ENCODE measurements at places on chromosomes 16 and 17. TPM values are rescaled to one million over a fixed set of nuclear protein-coding genes. Genes with fewer than 3 reads are reported as not detected.

DNA sequence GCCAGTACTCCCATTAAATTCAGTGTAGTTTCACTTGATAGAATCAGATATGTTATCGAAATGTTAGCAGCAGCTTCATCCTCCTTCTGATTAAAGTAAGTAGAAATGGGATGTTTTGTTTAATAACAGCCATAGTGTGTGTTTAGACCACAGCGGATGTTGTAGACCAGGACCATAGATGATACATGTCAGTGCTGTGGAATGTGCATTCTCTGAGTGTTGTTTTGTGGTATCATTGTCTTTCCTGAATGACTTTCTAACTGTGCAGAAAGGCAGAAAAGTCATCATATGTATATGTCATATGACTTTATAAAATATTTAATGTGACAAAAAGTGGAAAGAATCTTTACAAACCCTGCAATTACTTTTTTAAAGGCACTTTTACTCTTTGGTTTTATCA, 55.6 kb downstream of the CYLD start:
- DNase-seq: no peak

GAS7 gene
- 0.11 TPM for polyA plus RNA-seq

DNA sequence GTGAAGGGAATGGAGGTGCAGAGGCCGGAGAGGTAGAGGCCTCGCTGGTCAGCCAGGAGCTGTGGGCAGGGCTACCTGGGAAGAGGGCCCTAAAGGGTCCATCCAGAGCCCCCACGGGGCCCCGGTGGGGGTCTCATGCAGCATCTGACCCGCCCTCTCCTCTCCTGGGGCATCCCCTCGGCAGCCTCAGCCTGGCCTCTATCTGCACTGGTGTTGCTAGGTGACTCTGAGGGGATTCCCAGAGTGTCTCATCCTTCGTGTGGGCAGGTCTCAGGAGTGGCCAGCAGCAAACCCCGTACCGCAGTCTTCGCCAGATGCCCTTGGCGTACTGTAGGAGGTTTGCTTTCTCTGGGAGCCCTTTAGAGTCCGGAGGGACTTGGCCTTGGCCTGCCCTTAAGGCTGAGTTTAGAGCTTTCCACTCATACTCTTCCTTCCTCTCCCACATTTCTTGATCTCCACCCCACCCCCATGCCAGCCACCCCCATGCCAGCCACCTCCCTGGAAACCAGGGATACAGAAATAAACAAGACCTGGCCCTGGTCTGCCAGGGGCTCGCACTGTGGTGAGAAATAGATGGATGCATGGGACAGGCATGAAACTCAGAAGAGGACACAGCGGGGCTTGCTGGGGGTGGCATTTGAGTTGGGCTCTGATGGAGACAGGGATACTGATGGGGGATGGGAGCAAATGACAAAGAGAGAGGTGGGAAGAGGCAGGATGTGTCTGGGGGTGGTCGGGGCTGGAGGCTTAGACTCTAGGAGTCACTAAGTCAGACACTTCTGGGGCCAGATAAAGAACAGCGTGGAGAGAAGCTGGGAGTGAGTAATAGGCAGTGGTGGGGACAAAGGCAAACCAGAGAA, 9.9 kb downstream of the SLC5A10 start:
- DNase-seq: no peak

GRCh38 chr16:72429671-72430081, 257.7 kb upstream of the PMFBP1 start:
- no peak for DNase-seq

DNA sequence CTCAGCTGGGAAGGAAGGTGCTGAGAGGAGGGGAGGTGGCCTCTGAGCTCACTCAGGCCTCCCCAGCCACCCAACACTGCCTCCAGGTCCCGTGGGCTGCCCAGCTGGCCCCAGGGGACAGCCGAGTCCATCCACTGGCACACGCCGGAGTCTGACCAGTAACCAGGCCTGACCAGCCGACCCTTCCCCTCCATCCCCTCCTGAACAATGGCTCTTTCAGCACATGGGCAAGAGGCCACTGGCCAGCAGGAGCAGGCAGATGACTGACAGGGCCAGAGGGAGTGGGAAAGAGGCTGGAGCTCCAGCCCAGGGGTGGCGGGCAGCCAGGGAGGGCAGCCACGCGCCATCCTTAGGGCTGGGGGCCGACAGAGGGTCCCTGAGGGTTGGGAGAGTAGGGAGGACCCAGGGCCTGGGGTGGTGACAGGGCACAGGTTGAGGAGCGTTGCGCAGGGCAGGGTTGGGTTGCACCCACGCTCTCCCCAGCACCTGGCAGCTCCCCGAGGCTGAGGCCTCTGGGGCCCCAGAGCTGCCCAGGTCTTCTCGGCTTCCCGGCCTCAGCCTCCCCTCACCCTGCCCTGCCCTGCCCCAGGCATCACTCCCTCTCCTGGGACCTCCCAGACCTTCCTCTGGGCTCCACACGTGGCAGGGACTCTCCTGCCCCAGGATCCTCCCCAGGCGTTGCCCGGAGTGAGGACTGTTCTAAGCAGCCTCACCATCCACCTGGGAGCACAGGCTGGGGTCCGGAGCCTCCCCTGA, 20.2 kb upstream of the SLC38A10 start:
- no peak for DNase-seq

GRCh38 chr16:17447101-17447569, 23.6 kb downstream of the XYLT1 start:
- no peak for DNase-seq

- no peak for DNase-seq
Measured at GRCh38 chr16:25716186-25716585, 24.4 kb downstream of the HS3ST4 start.

TBC1D3H gene
- polyA plus RNA-seq: 0.56 TPM

GRCh38 chr17:43599835-43600234, 53.7 kb upstream of the ETV4 start:
- peak; percentile 77 for DNase-seq

RAMP2 gene
- polyA plus RNA-seq: 0.13 TPM

DNA sequence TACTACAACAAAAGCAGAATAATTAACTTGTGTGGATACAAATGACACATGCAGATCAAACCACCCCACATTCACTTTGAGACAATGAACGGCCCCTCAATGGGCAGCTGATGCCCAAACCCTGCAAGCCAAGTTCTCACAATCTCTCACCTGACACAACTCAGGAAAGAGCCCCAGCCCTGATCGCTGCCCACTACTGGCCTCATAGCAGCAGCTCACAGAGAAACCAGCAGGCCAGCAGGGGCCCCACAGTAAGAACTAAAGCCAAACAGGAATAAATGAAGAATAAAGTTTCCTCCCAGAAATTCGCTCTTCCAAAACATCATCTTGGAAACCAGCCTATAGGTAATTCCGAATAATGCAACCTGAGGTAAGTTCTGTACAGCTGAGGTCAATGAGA, 7.7 kb downstream of the AKTIP start:
- no peak for DNase-seq

MYH2 gene
- not detected for polyA plus RNA-seq

DNA sequence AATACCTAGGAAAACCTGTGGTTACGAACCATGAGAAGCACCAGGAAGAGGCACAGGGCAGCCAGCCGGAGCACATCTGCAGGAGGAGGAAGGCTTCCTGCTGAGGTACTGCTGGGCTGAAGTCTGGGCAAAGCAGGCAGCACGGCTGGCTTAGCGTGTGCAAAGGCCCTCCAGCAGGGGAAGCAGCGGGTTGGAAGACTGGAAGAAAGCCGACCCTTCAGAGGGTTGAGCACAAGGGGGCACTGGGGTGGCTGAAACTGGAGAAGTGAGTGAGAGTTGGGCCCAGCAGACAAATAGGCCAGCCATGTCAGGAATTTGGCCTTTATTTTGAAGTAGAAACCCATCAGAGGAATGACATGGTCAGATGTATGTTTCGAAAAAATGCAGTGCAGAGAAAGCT, 12.1 kb upstream of the HSD3B7 start:
- DNase-seq: no peak

GRCh38 chr17:42814633-42815399, 9.3 kb downstream of the BECN1 start:
- DNase-seq: no peak

DNA sequence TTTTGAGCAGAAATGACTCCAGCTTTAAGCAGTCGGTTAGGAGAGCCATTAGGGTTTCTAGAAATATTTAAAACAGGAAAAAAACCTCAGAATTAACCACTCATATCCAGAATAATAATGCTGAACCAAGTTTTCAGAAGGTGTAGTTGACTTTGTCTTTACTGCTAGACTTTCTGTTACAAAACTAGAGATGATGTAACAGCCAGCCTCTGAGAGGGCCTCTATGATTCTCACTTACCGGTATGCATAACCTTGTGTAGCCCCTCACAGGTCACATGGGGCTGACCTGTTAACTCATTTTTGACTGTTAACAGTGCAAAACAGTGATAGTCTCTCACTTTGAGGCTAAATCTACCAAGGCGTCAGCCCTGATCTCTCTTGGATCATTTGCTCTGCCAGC, 74.3 kb downstream of the TEX14 start:
- no peak for DNase-seq

TMEM238L gene
- not detected for polyA plus RNA-seq

DNA sequence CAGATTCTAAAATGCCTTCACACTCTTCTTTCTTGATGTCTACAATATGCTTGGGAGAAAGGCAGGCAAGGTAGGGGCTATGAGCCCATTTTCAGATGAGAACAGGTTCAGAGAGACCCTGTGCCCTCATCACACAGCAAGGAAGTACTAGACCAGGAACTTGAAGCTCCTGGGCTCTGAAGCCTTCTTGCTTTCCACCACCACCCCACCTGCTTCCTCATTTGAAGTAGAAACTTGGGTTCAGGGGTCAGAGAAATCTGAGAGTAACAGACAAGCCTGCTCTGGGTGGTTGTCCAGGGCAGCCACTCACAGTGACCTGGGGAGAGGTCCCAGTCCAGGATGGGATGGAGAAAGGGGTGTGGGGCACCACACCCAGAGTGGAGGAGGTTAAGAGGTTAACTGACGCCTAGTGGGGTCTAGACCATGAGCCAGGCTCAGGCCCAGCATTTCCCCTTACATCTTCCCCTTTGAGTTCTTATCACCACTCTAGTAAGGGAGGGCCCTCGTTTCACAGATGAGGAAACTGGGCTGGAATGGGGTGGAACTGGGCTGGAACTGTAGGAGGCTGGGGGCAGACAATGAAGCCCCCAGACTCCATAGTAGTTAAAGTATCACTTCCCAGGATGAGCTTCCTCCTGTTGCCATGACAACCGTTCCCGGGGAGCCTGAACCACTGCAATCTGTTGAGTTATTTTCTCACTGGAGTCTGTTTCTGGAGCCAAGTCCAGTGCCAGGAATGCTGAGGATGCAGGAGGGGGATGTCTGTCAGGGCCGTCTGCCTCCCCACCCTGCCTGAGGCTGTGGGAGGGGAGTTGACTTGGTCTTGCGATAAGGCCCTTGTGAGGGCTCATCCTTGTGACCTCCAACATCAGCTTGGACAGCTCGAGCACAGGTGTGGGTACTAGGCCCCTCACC, 16.2 kb upstream of the PHF12 start:
- no peak for DNase-seq

- DNase-seq: no peak
Measured at GRCh38 chr16:11163761-11164261, 92.2 kb downstream of the SOCS1 start.

DNA sequence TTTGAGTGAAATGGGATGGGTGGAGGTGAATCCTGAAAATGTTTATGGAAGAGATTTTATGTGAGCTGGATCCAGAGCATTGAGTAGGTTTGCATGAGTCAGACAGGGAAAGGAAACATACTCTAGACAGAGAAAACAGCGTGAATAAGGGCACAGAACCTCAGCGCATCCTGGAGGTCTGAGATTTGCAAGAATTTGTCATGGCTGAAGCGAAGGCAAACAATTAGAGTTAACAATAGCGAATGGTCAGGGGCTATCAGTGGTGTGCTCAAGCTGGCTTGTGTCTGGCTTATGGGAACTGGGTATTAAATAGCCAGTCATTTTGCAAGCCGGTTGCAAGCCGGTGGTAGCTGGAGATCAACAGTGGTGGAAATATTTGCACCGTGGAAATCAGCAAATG, 36.4 kb downstream of the MAP2K6 start:
- DNase-seq: no peak

GGA3 gene
- 12.3 TPM for polyA plus RNA-seq

WSCD1 gene
- not detected for polyA plus RNA-seq

DNA sequence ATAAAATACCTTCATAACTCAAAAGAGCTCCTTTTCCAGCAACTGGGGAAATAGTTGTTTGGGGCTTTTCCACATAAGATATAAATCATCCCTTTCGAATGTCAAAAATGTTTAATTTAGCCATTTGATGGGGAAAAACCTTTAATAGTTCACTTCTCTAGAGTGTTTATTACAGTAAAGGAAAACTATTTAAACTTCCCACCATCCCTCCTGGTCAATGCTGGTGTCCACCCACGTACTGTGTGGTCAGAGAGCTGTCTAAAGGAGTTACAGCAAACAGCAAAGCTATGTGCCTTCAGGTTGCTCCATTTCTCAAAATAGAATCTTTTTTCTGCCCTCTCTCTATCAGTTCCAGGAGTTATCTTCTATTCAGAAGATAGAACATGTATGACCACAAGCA, 33.5 kb downstream of the KANSL1 start:
- no peak for DNase-seq

PRSS8 gene
- polyA plus RNA-seq: 77.6 TPM

- DNase-seq: peak; percentile 69
Measured at GRCh38 chr16:82639263-82639662, 12.5 kb downstream of the CDH13 start.

ATP2A1 gene
- polyA plus RNA-seq: 0.57 TPM

NPIPA7 gene
- 7.6 TPM for polyA plus RNA-seq

TEKT3 gene
- polyA plus RNA-seq: not detected

DNA sequence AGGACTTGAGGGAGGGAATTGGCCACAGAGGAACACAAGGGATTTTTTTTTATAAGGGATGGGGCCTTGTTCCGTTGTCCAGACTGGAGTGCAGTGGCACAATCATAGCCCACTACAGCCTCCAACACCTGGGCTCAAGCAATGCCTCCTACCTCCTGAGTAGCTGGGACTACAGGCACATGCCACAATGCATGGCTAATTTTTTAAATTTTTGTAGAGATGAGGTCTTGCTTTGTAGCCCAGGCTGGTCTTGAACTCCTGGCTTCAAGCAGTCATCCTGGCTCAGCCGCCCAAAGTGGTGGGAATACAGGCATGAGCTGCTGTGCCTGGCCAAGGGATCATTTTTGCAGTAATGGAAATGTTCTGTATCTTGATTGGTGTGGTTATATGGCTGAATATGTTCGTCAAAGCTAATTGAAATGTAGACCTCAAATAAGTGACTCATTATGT, 56.9 kb downstream of the VMP1 start:
- DNase-seq: peak; percentile 78

OSGIN1 gene
- polyA plus RNA-seq: 1.9 TPM

PSME3 gene
- polyA plus RNA-seq: 120 TPM

- no peak for DNase-seq
Measured at GRCh38 chr17:47663912-47664623, 14.3 kb downstream of the KPNB1 start.

CTF1 gene
- 3.0 TPM for polyA plus RNA-seq

TPSD1 gene
- not detected for polyA plus RNA-seq

GRCh38 chr17:74770498-74771318, 5.4 kb downstream of the NAT9 start:
- DNase-seq: peak; percentile 53

MYO18A gene
- polyA plus RNA-seq: 43.6 TPM

TANC2 gene
- 2.8 TPM for polyA plus RNA-seq

KCNJ16 gene
- not detected for polyA plus RNA-seq

- no peak for DNase-seq
Measured at GRCh38 chr16:4303973-4304372, 11.9 kb upstream of the GLIS2 start.

CD300LF gene
- not detected for polyA plus RNA-seq
